ENCODE measurements at places on chromosomes 5 and 9.

- no peak for DNase-seq
These were observed 6.4 kb downstream of the GABRA6 start for GRCh38 chr5:161691911-161692310.

GRCh38 chr5:103617913-103618312 lies 55.3 kb upstream of the NUDT12 start:
- DNase-seq: no peak

DNA sequence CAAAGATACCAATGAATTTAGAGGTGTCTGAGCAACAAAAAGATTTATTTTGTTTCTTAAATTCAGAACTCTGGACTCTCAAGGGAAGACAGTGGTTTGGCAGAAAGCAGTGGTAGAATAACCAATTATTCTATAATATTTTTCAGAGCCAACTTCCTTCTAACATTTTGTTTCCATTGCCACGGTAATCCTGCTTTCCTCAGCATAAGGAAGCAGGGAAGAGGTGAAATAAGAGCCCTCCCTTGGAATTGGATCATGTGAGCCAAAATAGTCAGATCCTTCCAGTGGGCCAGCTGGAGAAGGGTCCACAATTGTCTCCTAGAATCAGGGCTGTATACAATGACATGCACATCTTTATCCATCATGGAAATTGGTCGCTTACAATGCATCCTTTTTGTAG lies 130.0 kb upstream of the MAP1B start:
- DNase-seq: no peak

DNA sequence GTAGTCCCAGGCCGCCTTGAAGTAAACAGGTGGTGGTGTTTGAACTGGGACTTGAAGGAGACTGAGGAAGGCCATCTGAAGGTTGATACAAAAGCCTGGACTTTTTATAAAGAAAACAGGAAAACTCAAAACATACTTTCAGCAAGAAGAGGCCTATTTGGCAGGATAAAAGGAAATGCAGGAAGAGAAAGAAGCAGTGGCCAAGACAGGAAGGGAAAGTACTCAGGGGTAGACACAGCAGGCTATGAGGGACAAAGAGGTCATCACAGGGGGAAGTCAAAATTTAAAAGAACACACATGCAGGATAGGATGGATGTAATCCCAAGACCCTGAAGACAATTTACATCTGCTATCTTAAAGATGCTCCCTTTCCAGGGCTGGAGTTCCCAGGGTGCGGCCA lies 13.0 kb downstream of the TLE1 start:
- no peak for DNase-seq

GRCh38 chr9:85737671-85738070 lies 4.1 kb downstream of the AGTPBP1 start:
- DNase-seq: no peak

- no peak for DNase-seq
These were observed 813 bp upstream of the AGTPBP1 start for GRCh38 chr9:85742597-85742936.

GRCh38 chr5:53406630-53407316 lies 73.7 kb upstream of the FST start:
- DNase-seq: no peak

DNA sequence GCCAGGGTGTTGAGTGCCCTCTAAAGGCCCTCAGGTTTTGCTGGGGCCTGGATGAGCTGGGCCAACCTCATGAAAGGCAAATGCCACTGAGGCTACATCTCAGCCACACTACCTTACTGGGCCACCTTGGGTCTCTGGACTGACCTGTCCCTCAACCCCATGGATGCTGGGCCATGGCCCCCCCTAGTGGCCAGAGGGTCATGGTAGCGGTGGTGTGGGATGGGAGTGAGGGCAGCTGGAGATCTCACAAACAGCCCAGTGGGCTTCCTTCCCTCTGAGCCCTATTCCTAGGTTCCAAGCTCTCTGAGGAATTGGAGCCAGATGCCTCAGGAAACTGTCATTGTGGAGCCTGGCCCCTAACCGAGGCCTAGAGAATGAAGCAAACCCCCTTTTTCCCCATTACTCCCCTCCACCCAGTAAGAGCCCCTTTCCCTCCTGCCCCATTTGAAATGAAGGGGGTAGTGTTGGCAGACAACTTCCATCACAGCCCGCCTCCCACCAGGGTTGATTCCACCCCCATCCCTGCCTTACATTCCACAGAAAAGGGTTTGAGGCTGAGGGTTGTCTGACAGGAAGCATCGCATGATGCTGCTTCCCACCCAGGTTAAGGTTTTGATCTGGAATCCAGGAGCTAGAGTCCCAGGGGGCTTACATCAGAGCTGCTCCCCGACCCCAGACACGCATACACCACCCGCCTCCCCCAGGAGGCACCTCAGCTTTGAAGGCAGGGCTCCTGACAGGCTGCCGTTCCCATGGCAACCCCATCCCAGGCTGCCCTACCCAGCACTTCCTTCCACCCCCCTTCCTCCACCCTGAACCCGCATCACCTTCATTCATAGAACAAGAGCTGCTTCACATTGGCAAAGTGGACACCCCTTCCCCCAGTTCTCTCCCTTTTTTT lies 63.9 kb downstream of the PCDH1 start:
- peak; percentile 55 for DNase-seq

DNA sequence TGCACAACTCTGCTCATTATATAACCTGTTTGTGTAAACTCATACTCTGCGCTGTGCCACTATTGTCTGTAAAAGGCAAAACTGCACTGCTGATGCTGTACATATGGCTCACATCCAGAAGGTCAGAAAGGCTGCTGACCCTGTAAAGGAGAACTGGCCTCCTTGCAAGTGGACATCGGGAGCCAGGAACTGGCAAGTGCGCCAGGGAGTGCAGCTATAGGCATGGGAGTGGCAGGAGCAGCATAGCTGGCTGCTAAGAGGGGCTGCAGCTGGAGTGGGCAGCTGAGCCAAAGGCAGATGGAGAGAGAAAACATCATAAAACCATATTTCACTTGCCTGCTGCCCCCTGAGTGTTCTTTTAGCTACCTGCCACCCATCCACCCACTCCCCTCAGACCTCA lies 2183.4 kb upstream of the ACO1 start:
- DNase-seq: no peak

DNA sequence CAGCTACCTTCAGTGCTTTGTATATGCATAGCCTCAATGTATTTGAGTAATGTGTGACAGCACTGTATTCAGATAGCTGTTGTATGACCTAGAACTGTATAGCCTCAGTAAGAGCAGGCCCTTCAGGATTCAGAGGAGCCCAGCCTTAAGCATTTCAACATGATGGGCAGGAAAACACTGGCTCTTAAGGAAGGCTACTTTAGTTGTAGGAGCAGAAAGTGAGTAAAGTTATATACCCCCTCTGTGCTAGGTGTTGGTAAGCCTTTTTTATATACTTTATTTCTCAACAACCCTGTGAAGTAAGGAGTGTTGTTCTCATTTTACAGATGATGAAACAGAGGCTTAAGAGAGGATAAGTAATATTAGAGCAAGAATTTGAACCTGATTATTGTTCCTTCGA lies 1.5 kb upstream of the GPR21 start:
- no peak for DNase-seq

DNA sequence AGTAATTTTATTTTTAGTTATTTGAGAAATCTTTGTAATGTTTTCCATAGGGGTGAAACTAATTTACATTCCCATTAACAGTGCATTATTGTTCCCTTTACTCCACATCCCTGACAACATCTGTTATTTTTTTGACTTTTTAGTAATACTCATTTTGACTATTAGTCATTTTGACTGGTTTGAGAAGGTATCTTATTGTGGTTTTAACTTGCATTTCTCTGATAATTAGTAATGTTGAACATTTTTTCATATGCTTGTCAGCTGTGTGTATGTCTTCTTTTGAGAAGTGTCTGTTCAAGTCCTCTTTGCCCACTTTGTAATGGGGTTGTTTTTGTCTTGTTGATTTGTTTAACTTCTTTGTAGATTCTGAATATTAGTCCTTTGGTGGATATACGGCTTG lies 27.5 kb downstream of the CCDC152 start:
- DNase-seq: no peak

GRCh38 chr5:77768978-77769377 lies 7.2 kb downstream of the TBCA start:
- DNase-seq: no peak

DNA sequence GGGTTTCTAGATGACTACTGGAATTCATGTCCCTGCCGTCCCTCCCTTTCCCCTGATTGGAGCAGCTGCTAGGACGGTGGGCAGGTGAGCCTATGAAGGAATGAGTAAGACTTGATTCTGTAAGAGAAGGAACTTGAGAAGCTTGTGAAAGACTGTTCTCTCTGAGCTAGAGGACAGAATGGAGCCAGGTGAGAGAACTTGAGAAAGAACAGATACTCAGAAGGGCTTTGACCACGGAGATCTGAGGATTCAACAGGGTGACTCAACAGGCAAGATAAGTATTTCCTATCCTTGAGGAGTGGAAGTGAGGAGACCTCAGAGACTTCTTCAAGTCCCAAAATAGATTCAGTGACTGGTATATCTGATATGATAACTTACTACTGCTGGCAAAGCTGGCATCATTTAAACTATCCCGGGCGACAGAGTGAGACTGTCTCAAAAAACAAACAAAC lies 41.9 kb downstream of the HSDL2 start:
- DNase-seq: no peak

DNA sequence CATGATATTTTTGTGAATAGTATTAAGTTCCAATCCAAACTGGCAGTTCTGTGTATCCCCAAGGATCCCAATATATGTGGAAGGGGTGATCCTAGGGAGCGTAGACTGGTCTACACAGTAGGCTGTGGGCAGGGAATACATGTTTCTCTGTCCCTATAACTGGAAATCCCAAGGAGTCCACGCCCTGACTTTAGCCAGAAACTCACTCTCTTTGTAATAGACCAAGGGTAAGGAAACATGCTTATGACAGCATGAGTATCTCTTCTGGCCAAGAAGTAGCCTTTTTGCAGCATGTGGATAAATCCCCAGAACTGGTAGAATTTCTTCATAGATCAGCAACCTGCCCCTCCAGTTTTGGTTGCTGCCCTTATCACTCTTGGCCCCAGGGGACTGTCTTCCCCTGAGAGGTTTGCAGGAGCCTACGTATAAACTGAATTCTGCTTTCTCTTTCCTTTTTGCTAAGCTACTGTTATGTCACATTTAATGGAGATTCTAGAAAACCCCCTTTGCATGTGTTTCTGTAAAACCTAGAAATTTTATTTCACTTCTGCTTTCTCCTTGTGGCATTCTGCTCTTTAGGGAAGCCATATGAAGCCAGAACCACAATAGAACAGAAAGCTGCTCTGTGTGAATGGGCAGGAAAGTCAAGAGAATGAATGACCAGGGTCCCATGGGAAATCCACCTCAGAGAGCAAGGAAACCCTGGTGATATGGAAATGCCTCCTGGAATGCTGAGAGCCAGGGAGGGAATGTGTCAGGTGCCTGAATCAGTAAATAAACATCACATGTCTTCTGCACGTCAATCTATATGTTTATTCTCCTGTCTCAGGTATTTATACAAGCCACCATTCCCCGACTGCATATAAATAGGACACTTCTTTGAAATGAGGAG lies 3.5 kb downstream of the IFNA2 start:
- no peak for DNase-seq

DNA sequence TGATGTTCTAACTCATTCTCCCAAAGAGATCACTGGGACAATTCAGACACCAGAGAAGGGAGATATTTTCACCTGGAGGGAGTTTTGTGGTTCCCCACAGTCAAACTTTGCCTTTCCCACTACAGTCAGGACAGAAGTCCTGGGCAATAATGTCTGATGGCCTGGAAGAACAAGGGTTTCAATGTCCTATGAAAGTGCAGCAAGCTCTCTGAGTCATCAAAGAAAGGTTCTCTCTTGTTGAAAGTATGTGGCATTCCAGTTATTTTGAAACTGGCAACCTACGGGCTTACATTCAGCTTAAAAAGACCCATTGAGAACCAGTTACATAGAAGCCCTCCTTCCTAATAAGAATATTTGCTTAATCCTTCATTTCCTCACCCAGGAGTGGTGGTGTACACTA lies 103.9 kb downstream of the INSYN2B start:
- no peak for DNase-seq

GRCh38 chr9:34777666-34778065 lies 67.7 kb upstream of the CCL21 start:
- no peak for DNase-seq

DNA sequence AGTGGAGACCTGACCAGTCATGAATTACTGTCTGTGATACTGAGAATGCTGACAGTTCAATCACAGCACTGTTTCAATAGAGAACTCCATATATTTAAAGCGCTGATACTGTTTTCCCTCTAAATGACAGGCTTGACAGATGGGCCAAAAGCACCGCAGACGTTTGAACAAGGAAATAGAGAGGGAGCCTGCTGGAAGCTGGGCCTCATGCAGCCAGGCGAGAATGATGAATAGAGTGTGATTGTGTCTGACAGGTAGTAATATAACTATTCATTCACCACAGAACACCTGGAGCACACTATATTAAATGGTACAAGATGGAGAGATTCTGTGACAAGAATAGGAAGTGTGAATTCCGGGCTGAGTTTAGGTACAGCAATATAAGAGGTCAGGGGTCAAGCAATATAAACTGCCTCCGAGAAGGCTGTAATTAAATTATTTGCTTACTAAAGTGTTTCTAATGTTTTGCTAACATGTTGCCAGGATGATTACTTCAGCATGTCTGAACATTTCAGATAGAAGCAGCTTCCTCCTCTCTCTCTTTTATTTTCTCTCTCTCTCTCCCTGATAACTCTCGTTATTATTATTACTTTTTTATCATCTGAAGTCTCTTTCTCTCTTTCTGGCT lies 297.7 kb downstream of the CSNK1G3 start:
- no peak for DNase-seq

DNA sequence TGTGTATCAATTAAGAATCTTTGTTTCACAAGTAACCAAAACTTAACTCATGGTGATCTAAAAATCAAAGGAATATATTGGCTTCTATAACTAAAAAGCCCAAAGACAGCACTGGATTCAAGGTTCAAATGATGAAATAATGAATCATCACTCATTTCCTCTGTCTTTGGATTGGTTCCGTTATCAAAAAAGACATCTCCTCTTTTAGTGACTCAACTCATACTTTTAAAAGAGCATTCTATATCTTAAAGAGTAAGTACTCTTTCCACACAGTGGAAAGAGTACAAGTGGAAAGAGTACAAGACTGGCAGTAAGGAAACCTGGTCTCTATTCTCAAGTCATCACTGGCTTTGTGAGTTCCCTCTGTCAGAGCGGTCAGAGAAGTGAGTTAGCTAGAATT lies 141.4 kb upstream of the NMUR2 start:
- no peak for DNase-seq

DNA sequence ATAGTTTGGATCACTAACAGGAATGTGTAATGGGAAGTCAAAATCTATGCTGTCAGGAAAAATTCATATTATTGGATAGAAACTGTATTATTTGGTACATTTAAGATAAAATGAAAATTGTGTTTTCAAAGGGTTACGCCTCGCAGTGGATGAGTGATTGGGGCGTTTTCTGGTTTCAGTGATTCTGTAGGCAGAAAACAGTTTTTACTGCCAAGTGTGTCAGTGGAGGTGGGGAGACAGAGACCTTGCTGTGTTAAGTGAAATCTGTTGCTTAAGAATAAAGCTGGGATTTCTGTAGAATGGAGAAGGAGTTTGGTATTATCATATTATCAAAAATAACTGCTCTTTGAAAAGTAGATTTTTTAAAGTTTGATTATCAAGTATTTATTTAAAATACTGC lies 69.7 kb downstream of the GHR start:
- no peak for DNase-seq

Data from omental fat pad (tissue), 4 donors.